Activated CD4-positive, alpha-beta T cell treated with anti-CD3 and anti-CD28 coated beads for 48 hours (primary cell): ENCODE measurements at places on chromosomes 1 and 21.

GRCh38 chr1:200028586-200029034 lies 1.1 kb downstream of the NR5A2 start:
- no peak for DNase-seq

- DNase-seq = no peak
Measured at GRCh38 chr1:173270243-173270642, 63.1 kb upstream of the TNFSF4 start.

DNA sequence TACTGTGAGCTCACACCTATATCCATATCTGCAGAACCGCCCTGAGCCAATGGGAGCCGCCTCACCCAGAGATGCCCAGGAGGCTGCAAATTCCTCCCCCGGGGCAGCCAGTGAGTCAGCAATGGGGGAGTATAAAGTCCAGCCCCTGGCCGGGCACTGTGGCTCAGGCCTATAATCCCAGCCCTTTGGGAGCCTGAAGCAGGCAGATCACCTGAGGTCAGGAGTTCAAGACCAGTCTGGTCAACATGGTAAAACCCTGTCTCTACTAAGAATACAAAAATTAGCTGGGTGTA lies 5.0 kb upstream of the CLCNKB start:
- DNase-seq = no peak

GRCh38 chr1:22044690-22045420 lies 7.7 kb upstream of the CDC42 start:
- no peak for DNase-seq

DNA sequence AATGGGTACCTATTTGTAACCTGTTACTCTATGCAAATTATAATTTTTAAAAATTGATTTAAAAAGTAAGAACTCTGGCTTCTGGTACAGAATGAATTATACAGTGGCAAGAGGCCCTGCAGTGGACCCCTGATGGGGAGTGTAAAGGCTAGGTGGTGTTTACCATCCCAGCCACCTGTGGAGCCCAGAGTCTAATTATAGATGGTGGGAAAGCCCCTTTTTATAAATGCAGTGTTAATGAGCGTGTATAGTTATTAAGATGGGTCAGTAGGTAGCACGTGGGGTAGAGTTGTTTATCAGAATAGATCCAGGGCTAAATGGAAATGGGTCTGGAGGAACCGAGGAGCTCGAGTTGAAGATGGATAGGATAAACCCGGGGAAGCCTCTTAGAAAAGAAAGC lies 13.9 kb upstream of the PRELP start:
- no peak for DNase-seq

DNA sequence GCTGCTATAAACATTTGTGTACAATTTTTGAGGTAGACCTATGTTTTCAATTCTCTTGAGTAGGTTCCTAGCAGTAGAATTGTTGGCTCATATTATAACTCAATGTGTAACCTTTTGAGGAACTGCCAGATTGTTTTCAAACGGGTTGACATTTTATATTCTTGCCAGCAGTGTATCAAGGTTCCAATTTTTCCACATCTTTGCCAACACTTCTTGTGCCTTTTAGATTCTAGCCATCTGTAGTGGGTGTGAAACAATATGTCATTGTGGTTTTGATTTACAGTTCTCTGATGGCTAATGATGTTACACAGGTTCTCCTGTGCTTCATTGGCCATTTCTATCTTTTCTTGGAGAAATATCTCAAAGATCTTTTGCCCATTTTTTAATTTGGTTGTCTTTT lies 36.4 kb downstream of the MAP3K7CL start:
- DNase-seq = no peak

DNA sequence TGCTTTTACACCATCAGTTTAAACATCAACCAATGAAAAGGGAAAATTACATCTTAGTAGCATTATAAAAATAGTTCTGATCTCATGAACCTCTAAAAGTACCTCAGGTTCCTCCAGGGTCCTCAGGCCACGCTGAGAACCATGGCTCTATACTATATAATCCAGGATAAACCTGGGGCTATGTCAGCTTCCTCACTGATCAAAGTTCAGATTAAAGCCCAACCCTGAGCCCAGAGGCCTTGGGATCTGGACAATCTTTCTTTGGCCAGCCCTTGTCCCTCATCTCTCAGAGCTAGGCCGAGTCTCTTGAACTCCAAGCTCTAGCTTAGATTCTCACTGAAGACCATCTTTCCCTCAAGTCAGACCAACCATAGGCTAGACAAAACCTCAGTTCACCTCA lies 168.3 kb downstream of the PLPP3 start:
- no peak for DNase-seq

GRCh38 chr1:74857676-74858075 lies 124.7 kb downstream of the TYW3 start:
- DNase-seq = no peak

- no peak for DNase-seq
Measured at GRCh38 chr1:40076895-40077312, 20.1 kb downstream of the PPT1 start.
